Ecto neural progenitor cell (in vitro differentiated cells): ENCODE measurements at places on chromosomes 4 and X.

DNA sequence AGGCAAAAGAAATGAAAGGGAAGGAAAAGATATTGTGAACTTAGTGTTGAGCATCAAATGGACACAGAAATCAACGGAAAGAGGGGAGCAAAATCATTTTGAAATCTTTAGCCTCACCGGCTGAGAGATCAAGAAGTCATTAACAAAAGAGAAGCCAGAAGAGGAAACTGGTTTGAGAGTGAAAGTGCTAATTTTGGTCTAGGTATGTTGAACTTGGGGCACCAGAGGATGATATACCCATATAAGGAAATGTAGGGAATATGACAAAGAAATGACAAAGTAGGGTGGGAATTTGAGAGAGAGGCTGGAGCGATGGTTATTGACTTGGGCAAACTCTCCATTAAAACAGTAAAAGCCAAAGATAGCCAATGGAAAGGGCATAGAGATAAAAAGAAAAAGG is 183.4 kb upstream of the ATOH1 start:
- no peak for DNase-seq

- DNase-seq, result no peak
These were observed 2.6 kb upstream of the HMX1 start for GRCh38 chr4:8874003-8874895.

- DNase-seq, result no peak
These were observed 71.0 kb upstream of the BMP2K start for GRCh38 chr4:78704981-78705683.

DNA sequence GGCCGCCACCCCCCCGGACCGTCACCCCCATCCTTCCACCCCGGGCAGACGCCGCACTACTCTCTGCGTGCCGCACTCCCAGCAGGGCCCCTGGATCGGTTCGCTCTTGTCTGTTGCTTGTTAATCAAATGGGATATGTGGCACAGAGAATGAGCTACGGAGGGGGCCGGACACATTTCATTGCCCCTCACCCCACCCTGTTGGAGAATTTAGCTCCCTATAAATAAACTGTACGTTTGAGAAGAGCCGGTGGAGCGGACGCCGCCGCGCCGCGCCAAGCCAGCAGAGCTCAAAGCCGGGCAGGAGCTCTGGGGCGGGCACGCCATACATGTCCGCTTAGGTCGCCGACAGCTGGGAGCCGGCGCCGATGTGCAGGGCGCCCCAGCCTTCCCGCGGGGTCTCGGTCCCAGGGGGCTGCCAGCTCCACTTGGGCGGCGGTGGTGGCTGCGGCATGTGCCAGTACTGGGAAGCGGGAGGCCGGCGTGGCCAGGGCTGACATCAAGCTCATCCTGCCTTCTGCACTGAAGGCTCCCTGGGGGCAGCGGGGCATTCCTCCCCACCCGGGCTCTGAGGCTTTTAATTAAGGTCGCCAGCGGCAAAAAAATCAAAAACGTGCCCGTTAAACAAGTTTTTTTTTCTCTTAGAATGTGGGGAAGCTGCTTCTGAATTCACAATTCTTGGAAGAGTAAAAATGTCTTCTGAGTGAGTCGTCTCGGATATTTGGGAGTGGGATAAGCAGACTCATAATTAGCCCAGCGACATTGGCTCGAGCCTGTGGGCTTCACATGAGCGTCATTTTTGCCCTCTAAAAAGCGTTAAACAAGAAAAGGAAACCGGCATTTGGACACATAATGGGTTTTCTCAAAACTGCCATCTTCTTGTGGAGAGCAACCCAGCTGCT is 1.1 kb upstream of the PCDH19 start:
- peak; percentile 53 for DNase-seq

DNA sequence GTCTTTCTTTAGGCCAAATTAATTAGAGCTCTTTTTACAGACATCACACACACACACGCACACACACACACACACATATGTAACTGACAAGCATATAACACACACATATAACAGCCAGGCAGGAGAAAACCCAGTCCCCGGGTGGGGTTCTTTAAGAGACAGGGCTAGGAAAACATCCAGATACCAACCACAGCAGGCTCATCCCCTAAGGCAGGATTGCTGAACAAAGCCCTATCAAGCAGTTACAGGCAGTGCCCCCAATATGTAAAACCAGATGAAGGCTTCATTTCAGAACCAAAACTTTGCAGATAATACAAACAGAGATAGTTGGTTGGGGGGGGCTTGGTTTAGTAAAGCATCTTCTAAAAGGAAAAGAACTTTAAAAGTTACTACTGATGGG is 18.0 kb upstream of the FAM47E start:
- DNase-seq, result no peak

GRCh38 chr4:124974152-124974551 is 261.6 kb upstream of the ANKRD50 start:
- no peak for DNase-seq

DNA sequence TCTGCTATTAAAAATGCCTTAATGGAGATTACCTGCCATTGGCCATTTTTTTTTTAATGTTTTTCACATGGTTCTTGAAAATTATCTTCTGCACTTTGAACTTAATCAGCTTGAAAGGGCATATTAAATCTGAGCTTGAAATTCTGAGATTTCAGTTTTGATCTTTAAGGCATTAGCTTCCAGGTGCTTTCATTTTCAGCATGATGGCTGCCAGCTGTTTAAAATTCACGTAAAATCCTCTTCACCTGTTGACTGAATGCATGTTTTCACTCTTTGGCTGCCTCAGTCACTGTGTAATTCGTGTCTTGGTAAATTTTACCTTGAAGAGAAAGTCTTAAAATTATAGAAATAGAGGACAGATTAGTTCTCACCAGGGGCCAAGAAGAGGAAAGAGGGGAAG is 39.6 kb downstream of the SMAD1 start:
- DNase-seq, result no peak

DNA sequence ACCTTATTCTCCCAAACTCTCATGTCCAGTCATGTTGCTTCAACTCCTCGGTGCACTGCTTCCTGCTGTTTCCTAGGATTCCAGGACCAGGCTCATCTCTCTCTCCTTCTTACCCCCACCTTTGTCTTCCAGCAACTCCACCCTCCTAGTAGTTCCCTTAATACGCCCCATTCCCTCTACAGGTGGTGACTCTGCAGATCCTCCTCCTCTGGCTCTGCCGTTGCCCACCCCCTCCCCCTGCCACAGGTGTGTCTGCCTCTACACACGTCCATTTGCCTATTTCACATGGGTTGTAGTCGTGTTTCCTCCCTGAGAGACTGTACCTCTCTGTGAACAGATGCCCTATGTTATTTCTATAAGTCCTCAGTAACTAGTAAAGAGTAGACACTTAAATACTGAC is 32.4 kb downstream of the CDS1 start:
- no peak for DNase-seq

DNA sequence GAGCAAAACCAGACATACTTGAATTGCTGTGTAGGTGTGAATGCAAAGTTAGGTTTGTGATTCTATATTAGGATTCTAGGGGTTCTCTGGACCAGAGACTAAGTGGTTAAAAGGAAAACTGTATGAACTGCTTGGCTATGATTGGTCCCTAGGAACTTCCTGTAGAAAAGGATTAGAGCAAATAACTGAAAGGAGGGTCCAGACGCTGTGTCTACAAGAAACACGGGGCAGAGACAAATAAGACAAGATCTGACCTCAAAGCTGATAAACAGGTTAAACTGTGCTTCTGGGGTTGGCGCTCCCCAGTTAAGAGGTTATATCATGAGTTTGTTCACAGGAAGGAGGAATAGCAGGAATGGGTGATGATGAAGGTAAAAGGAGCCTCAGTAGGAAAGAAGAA is 183.6 kb downstream of the MGST2 start:
- DNase-seq, result no peak

- DNase-seq, result no peak
These were observed 3.1 kb upstream of the CLCN3 start for GRCh38 chr4:169617306-169617705.

GRCh38 chr4:7960790-7961655 is 21.4 kb upstream of the AFAP1 start:
- DNase-seq, result no peak

- DNase-seq, result no peak
These were observed 4.3 kb upstream of the DDX60L start for GRCh38 chr4:168484626-168485025.

DNA sequence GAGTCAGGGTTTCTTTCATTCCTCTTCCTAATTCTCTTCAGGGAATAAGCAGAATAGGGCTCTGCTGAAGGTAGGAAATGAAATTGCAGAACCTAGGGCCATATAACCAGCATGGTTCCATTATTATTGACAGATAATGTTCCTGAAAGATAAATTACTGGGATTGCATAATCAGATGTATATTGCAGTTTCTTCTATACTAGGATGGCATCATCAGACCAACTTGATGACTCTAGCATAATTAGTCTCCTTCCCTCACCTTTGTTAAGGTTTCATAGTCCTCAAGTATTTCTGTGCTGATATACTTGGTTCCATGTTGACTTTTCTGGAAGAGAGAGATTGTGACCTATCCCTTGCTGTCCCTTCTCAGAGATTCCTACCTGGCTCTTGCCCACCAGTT is 492.3 kb upstream of the LCORL start:
- DNase-seq, result no peak

GRCh38 chr4:188408244-188409030 is 269.2 kb downstream of the TRIML1 start:
- no peak for DNase-seq

DNA sequence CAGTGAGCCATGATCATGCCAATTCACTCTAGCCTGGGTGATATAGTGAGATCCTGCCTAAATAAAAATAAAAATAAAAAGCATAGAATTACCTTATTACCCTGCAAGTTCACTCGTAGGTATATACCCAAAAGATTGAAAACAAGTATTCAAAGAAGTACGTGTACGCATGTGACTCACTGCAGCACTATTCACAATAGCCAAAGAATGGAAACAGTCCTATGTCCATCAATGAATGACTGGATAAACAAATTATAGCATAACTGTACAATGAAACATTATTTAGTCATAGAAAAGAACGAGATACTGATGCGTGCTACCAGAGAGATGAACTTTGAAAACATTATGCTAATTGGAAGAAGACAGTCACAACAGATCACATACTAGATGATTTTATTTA is 204.6 kb upstream of the DIAPH2 start:
- DNase-seq, result no peak

DNA sequence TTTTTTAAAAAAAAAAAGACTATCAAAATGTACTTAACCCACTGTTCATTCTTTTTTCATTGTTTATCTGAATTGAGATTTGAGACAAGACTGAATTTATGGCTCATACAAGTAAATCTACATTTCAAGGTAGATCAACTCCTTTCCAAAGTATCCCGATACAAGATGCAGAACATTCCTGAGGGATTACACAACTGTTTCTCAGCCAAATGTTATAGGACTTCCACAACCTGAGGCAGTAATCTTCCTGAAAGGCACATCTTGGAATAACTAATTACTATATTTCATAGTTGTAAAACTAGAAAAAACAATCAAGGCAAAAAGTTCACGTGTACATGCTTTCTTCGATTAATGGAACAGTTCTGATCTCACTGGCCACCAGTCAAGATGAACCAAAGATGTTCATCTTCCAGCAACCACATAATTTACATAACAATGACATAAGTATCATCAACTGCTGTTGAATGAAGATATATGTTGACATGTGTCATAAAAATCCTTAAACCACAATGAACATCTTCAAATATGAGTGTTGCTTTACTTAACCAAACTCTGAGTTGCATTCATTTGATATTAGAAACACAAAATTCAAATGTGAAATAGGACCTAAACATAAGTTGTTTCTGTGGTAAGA is 225.2 kb upstream of the DKK2 start:
- DNase-seq, result no peak

DNA sequence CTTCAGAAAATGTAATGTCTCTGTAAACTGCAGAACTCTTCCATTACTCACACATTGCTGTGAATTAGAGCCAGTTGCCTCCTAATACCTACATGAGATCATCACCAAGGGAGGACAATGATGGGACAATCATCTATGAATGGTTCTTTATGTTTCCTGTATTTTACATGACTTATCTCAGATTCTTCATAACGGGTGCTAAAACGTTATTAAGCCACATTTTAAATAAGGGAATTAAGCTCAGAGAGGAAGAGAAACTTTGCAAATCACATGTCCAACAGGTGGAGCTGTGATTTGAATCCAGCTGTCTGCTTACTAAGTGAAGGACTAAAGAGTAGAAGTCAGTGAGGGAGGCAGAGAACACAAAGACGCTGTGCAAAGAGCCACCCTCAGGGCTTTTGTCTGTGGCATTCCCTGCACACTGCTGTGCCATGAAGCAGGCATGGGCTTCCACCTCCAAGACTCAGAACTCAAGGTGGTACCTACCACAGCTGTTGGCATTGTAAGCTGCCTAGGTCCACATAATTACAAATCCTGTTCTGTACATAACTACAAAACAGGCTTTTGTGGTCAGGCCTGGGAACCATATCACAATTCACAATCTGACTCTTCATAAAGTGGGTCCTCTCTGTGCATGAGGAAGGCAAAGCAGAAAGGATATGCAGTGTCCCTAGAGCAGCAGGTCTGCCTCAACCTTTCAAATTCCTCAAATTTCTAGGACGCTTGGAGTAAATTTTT is 12.8 kb downstream of the TBC1D9 start:
- DNase-seq, result no peak

DNA sequence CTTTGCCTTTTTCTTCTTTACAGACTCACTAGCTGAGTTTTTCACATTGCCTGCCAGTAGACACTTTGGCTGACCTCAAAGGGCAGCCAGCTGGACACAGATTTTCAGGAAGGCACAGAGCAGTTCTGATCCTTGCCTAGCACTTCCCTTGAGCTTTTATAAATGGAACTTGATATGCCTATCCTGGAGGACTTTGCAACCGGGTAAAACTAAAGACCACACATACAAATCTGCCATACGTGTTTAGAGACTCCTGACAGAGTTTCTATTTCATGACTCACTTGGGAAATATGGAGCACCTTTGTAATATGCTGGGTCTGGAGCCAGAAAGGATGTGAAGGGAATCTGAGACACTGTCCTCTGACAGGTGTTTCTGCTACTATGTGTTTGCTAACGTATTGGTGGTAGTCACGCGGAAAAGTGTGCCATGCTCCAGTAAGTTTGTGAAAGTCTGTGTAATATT is 56.7 kb upstream of the RASSF6 start:
- DNase-seq, result no peak

DNA sequence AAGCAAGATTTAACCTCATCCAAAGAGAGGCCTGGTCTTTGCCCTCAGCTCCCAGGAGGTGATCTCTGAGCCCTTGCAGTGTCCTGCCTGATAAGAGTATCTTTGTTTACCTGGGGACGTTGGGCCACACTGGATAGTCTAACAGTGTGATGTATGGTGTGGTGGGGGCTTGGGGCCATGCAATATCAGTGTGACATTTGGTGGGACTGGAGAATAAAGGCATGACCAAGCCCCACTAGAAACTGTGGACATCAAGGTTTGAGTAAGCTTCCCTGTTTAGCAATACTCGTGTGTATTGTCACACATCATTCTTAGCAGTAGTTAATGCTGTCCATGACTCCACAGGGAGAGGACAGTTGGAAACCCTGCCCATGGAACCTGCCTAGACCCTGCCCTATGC is 34.4 kb downstream of the BBS12 start:
- DNase-seq, result no peak
